AG20443 (cell line): ENCODE measurements at places on chromosomes 11 and 22.
A peak's percentile ranks its signal among the peaks of the same experiment; 100 is the strongest.

DNA sequence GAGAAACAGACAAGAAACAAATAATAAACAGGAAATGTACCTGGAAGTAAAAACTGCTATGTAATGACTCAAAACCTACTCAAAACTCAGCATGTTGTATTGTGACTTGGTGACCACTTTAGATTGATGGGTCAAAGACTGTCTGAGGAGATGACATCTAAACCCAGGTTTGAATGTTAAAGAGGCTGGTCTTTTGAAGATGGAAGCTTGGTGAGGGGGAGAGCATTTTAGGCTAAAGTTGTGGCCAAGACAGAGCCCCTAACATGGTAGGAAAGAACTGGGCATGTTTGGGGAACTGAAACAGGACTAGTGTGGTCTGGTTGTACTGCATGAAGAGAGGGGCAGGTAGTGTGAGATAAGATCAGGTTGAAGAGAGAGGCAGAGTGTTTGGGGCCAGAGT is 85.3 kb upstream of the MYO18B start:
- DNase-seq, result no peak

- DNase-seq, result no peak
Measured at GRCh38 chr11:10551290-10551592, 10.3 kb upstream of the RNF141 start.

DNA sequence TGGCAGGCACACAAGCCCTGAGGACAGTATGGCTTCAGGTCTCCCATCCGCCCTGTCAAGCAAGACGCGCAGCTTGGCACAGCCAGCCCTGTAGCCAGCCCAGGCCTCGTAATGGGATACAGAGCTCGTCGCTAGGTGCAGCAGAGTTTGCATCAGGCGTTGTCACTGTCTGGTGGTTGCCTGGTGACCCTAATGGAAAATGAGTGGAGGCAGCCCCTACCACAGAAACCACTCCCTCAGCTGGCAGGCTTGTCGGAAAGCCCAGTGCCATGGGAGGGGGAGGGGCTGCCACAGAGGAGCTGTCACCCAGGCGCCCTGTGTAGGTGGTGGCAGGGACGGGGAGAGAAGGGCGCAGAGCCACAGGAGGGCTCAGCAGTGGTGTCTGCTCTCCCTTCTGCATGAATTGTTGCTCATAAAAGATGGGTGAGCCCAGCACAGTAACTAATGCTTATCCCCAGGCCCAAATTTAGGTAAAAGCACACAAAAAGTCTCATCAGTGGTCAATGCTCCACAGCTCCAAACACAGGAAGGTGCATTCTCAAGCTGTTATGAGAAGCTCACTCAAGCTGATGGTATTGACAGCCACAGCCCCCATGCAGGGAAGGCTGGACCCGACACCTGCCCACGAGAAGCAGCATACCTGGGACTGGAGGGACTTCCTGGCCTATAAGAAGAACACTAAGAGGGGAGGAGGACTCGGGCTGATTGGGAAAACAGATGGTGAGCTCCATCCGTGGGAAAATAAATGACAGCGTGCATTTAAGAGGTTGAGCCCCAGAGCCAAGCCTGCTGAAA is 164.6 kb downstream of the ETS1 start:
- no peak for DNase-seq

DNA sequence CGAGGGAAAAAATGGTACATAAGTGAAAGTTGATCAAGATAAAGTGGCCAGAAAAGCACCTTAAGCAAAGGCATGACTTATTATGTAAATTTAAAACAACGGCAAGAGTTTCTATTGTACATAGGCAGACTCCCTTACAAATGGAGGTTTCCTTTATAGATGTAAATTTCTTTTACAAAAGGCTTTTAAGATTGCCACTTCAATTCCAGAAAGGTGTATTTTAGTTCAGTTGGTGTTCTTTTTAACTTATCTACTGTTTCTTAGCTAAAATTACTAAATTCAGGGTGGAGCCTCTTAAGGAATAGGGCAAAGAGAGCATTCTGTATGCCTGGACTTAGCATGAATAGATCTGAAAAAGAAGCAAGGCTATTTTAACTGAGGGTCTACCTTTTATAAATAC is 24.9 kb upstream of the GNAZ start:
- no peak for DNase-seq

GRCh38 chr11:92240916-92241315 is 16.3 kb downstream of the FAT3 start:
- DNase-seq, result no peak

DNA sequence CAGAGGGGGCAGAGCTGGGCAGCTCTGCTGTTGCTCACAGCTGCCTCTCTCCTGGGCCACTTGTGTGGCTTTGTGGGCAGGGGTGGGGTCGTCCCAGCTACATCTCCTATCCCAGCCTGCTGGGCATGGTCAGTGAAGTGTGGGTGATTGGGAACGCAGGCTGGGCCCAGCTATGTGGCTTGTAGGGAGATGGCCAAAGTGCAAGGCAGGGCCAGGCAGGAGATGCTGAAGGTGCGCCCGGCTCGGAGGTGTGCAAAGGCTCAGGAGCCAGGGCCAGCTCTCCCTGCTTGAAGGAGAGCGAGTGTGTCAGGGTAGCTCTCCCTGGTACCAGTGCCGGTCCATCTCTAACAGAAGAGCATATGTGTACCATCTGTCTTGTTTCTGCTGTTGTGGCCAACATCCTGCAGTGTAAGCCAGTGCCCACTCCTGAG is 8.4 kb upstream of the RANBP1 start:
- no peak for DNase-seq

GRCh38 chr11:125108469-125108868 is 3.0 kb downstream of the TMEM218 start:
- DNase-seq, result no peak

- DNase-seq, result no peak
Measured at GRCh38 chr22:38738475-38739070, 17.2 kb downstream of the SUN2 start.

DNA sequence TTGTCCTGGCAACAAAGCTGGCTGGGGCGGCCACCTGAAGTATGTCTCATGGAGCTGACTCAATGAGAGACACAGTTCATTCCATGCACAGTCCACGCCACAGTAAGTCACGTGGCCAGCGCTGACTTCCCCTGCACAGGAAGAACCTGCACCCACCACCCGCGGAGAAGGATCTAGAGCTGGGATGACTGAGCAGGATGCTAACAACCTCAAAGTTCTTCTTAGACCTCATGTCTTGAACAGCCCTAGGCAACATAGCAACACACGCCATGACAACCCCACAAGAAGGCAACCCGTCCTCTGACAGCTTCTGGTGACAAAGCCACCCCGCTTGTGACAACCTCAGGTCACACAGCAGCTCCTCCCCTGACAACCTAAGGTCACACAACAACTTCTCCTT is 76.9 kb upstream of the B3GAT1 start:
- DNase-seq, result no peak

DNA sequence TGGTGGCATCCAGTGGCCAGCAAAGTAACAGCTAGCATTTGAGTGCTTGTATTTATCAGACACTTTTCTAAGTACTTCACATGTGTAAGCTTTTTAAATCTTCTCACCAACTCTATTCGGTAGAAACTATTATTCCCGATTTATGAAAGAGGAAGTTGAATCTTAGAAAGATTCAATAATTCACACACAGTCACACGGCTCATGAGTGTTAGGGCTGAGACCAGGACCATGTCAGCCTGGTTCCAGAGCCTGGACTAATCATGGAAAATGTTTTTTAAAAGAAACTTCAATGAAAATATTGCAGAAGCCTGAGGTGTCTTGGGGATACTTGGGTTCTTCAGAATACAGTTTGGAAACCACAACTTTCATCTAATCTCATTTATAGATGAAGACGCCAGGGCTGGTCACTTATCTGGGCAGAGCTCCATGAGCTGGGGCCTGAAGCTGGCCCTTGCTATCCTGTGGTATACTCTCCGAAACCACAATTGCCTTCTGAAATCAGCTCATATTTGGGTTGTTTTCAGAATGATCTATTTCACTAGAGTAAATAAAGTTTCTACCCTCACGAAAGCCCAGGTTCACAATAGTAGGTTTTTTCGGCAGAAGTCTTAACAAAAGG is 4.3 kb upstream of the CRTAM start:
- DNase-seq, result no peak

GRCh38 chr11:131808470-131808869 is 438.1 kb downstream of the NTM start:
- no peak for DNase-seq

DNA sequence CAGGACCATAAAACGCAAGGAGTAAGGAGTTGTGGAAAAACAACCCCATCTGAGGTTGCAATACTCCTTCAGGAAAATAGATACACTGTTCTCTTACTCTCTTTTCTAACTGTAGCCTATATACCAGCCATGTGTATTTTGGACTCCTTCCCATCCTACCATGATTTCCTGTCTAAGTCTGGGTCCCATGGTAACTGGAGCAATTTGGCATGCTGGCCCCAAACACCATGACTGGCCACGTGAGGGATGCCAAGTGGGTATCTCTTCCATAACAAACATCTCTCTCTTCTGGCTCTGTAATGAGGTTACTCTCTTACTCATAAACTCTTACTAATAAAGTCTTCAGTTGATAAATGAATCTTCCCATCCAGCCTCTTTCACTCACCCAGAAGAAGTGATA is 26.5 kb downstream of the ABTB2 start:
- DNase-seq, result peak; percentile 63

- peak; percentile 91 for DNase-seq
Measured at GRCh38 chr22:29031227-29032011, 30.2 kb downstream of the C22orf31 start.

- DNase-seq, result peak; percentile 86
Measured at GRCh38 chr11:121810291-121810690, 305.7 kb downstream of the BLID start.

- no peak for DNase-seq
Measured at GRCh38 chr11:102927624-102927990, 27.9 kb downstream of the MMP13 start.

- no peak for DNase-seq
Measured at GRCh38 chr11:131851964-131852755, 481.7 kb downstream of the NTM start.

DNA sequence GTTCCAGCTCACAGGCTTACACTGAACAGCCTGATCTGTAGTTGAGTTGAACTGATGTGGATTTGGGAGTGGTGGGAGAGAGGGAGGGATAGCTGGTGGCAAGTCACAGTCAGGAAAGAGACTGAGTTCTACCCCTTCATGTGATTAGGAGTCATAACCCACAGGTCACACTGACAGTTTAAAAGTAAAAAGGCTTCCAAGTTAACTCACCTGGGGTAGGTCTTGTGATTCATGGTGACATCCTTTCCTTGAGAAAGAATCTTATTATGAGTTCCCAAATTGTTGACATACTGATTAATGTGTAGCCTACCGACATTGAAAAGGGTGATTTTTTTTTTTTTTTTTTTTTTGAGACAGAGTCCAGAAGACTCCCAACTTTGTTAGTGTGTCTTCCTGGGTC is 5.4 kb downstream of the IZUMO1R start:
- DNase-seq, result no peak

DNA sequence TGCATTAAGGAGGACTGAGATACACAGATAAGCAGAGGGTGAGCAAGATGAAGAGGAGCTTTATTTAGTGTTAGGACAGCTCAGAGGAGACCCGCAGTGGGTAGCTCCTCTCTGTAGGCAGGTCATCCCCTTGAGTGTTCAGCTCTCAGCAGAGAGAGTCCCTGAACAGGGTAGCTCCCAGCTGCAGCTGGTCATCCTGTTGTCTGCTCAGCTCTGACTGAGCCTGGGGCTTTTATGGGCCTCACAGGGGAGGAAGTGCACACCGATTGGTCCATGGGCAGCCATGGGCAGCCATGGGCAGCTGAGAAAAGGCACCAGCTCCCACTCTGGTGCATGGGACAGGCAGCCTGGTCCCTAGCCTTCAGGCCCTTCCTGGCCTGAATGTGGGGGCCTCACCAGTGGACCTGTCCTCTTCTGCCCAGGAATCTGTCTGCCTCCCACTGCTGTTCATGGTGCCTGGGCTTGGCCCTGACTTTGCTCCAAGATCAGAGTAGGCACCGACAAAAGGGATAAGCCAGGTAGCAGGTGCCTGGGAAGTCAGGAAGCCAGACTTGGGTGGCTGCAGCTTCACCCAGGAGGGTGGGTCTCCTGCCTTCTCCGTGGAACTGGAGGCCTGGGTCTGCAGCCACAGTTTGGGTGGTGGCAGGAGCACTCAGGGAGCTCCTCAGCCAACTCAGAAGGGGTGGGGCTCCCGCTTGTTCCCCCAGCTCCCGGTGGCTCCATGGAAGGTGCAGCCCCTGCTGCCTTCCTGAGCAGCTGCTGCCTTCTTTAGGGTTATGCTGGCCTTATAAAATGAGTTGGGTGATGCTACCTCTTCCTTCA is 54.7 kb downstream of the MYEOV start:
- no peak for DNase-seq

- peak; percentile 81 for DNase-seq
Measured at GRCh38 chr11:127074151-127074761, 73.7 kb upstream of the KIRREL3 start.

GRCh38 chr11:133916784-133917440 is 39.9 kb downstream of the IGSF9B start:
- DNase-seq, result no peak

- peak; percentile 76 for DNase-seq
Measured at GRCh38 chr22:33920197-33920540, at the start of gene LARGE1. LARGE1 (minus strand) TSS chr22:33920476.

DNA sequence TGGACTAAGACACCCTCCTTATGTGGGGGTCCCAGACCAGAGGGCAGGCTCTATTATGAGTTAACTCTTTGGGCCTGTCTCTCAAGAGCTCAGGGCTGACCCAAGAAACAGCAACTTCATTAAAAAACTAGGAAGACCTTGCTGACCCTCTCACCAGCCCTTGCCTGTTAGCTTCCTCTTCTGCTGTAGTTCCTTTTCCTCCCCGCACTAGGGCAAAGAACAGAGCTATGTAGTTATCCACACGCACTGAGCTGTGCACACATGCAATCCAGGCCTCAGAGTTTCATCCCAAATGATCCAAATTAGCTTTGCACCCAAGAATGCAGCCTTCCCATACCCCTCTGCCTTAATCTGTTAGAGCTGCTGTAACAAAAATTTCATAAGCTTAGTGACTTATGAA is 539.6 kb upstream of the CADM1 start:
- no peak for DNase-seq

- no peak for DNase-seq
Measured at GRCh38 chr11:1938343-1939005, 8.7 kb upstream of the MRPL23 start.

DNA sequence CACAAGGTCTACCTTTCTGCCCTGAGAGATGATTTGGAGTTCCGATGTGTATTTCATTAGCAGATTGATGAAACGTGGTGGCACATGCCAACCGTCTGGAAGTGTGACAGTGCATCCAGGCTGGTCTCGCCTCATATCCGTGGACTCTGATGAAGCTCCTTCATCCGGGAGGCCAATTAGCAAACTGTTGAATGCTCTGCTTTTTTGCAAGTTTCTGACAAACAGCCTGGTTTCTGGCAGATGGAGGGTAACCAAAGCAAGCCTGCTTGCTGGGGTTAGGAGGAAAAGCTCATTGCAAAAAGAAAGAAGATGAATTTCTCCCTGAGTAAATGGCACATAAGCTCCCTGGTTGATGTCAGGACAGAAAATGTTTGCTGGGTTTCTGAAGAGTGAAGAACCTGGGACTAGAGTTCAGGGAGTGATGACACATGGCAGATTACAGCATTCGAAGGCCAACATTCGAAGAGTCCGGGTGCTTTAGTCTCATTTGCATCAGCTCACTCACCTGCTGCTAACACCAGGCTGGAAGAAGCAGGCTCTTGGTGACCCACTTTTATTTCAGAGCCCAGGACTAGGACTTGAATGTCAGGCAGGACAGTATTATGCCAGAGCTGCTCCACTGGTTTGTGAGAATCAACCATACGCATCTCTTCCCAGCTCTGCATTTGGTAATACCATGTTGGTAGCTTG is 135.9 kb upstream of the TTC12 start:
- DNase-seq, result no peak
